ENCODE measurements at places on chromosomes 11 and 22.
A peak's percentile ranks its signal among the peaks of the same experiment; 100 is the strongest.

- DNase-seq, result no peak
Observed at GRCh38 chr11:93767018-93767417, 17.1 kb upstream of the MED17 start.

DNA sequence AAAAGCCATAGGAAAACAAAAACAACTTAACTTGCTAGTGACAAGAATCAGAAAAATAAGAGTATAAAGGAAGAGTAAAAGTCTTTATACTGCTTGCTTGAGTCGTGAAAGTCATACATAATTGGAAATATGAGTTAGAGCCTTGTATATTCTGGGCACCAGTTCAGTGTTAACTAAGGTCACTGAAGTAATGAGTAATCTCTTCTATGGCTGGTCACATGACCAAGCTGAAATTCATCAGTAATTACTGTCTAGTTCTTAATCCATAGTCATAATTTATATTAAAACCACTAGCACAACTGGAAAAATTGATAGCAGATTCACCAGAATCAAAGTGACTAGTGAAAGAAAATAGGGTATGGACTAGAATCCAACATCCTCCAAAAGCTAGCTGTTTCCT lies 84.4 kb upstream of the SLC5A12 start:
- no peak for DNase-seq

GRCh38 chr11:110529043-110529442 lies 99.3 kb downstream of the FDX1 start:
- DNase-seq, result no peak

DNA sequence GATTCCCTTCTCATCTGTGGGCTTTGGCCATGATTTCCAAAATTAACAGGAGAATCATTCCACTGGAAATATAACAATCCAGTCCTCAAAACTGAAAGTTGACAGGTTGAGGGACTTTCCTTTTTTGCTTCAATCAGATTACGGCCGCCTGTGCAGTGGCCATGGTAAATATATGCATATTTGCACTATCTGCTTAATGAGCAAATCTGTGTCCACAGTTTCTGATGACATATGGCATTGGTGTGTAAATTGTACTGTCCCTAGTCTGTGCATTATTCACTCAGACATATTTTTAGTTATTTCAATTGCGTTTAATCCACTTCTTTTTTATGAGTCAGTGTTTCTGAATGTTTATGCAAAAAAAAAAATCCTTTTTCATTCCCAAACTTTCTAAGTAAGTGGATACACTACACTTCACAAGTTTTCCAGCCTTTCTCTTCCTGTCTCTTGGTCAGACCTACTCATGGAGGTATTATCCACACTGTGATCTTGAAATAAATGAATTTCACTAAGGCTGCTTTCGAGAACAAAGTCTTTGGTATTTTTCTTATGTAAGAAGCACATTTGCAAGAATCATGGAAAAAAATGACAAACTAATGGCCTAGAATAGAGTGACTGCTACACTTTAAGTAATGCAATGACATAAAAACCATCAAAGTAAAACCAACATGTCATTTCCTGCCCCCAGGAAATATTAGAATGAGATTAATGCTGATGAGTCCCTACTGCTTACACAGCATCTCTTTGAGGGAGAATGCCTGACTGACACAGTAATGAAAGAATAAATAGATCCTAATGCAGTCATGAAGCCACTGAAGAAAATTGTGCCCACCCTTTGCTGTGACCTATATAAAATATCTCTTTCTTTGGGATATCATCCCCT lies 76.4 kb upstream of the MTNR1B start:
- no peak for DNase-seq

- DNase-seq, result no peak
Observed at GRCh38 chr11:1394936-1395772, 5.4 kb downstream of the BRSK2 start.

- no peak for DNase-seq
Observed at GRCh38 chr11:2573240-2574042, 126.4 kb downstream of the KCNQ1OT1 start.

DNA sequence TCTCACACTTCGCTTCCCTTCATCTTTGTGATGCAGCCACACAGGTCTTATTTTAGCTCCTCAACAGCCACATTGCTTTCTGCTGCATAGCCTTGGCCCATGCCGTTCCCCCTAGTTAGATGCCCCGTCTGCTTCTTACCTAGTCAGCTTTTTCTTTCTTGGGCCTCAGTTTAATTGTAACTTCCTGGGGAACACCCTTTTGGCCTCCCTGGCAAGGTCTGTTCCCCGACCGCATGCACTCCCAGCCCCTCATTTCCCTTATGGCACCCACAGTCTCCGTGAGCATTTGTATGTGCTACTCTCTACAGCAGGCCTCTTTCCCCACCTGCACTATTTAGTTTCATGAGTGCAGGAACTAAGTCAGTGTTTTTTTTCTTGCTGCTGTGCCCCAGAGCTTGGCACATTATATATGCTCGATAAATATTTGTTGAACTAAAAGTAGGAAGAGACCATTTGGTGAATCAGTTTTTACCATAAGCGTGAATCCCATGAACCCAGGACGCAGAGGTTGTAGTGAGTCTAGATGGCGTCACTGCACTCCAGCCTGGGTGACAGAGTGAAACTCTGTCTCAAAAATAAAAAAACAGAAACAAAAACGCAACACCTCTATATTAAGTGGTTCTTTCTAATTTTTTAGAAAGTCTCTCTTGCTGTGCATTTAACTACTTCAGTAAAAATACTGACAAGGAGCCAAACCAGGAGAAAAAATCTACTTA lies 38.5 kb downstream of the TNRC6B start:
- DNase-seq, result peak; percentile 17

DNA sequence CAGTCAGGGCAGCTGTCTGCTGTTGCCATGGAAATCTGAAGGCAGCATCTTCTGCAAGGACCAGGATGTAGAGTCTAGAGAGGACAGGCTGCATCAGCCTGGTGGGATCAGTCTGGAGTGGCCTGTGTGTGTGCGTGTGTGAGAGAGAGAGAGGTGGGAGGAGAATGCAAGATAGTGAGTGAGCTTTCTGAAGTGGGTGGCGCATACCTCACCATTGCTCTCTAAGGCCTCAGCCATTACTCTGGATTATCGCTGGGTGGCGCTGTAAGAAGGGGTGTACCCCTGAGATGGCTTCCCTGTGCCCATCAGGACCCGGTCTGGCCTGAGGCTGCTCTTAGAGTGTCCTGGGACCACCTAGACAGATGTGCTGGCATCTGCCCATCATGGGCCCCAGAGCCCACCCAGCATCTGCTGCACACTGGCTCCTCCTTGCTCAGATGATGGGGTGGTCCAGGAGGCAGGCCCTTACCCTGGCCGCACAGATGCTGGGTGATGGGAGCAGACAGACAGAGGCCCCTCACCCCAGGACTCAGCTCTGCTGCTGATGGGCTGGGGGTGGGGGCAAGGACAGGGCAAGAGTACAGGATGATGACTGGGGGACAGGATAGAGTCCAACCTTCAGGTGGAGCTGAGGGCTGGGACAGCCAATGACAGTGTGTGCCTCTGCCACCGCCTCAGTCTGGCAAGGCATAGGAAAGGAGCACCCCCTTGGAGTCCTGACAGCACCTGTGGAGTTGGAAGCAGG lies 25.7 kb upstream of the TUB start:
- DNase-seq, result no peak

- no peak for DNase-seq
Observed at GRCh38 chr22:43239956-43240355, 53.0 kb upstream of the TTLL12 start.

DNA sequence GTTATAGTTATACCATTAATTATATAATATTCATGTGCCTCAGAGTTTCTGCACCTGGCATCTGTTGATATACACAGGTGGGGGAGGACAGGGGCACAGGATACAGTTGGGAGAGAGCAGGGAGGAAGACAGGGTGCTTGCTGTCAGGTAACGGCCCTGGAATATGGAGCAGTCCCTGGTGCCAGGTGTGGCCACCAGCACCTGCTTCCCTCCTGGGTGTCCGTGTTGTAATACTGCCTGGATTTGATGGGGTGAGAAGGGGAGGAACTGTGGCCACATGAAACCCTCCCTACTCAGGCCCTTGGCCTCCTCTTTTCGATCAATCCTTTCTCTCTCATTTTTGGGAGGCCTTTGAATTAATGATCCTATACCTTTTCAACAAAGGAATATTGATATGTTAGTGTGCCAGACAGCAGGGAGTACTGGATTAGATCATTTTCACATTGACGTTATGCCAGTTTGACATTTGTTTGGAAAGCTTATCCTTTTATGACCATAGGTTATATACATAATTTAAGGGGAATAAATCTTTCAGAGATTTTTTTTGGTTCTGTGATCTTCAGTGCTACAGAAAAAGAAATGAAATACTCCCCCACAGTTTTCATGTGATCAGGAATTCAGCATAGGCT lies 88.6 kb downstream of the TEAD1 start:
- DNase-seq, result no peak

DNA sequence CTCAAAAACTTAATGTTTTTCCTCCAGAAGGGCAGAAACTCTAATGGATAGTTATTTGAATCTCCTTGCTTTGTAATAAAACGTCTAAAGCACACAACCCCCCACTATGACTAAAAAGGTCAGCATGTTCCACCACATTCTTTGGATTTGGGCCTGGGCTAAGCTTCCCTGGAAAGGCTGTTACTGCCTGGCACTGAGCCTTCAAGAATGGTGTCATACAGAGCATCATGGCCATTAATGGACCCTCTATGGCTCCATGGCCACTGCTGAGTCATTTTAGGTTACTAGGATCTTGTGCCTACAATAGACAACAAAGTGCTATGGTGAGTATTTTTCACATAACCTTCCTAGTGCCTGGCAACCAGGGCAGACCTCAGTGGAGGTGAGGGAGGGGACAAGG lies 242.6 kb upstream of the FAT3 start:
- DNase-seq, result no peak

DNA sequence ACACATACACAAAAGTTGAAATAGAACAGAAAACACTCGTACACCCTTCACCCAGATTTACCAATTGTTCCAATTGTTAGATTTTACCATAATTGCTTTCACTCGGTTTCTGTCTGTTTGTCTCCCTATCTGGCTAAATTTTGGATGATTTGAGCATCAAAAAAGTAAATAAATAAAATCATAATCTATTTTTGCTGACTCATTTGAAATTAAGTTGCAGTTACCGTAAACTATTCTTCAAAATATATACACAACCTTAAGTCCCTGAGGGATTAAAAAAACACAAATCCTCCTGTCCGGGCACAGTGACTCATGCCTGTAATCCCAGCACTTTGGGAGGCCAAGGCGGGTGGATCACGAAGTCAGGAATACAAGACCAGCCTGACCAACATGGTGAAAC lies 81.3 kb upstream of the SYT9 start:
- DNase-seq, result no peak

GRCh38 chr22:35995348-35995747 lies 33.3 kb downstream of the RBFOX2 start:
- DNase-seq, result no peak
